ENCODE measurements at places on chromosomes 16 and 17.

GRCh38 chr17:39277110-39277509 is 51.4 kb upstream of the STAC2 start:
- DNase-seq, result no peak

DNA sequence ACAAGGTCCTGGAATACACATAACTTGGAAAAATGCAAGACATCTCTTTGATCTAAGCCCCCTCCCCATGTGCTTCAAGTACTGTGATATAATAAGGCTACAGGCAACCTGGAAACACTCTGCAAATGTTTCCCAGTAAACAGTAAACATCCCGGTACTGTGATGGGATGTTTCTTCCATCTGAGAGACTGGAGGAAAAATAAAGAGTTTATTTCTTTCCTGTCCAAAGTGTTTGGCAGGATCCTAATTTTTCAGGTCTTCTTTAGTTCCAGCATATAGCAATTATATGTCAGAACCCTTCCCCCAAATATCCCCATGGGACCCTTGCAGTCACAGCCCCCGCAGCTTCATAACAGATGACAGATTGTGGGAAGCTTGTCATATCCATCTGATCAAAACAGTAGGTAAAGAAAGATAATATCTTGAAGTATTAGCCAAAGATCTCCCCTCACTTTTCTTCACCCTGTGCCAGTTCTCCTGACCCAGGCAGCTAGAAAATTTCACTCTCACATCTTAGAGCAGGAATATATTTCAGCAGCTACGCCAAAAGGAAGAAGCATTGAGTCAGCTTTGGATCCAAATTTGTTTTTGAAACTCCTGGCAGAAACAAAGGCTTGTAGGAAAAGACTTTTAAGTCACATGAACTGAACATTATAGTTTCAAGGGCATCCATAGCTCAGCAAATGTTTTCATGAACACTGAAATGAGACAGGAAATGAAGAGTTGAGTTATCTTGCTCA is 141.3 kb downstream of the HS3ST3A1 start:
- no peak for DNase-seq

GRCh38 chr17:8417806-8418205 is 17.9 kb upstream of the NDEL1 start:
- DNase-seq, result no peak

DNA sequence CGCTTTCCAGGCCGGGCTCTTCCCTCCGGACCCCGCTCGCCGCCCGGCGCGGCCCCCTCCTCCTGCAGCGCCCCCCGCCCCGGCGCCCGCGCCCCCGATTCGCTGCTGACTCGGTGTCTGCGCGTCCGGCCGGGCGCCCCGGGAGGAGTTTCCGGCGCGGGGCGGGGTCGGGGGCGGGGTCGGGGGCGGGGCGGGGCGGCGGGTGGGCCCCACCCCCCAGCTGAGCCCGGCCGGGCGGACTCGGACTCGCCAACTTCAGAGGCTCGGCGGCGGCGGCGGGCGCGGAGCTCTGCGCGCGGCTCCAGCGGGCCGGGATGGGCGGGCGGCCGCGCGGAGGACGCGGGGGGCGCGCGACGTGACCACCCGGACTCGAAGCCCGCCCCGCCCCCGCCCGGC is at the start of gene METRNL:
Gene METRNL (plus strand): TSS at position 258 of the 396 bp plus-strand sequence. CDS start 207 bp downstream, outside the sequence.
- no peak for DNase-seq

- DNase-seq, result no peak
Measured at GRCh38 chr17:50428831-50429424, 2.9 kb downstream of the ACSF2 start.

DNA sequence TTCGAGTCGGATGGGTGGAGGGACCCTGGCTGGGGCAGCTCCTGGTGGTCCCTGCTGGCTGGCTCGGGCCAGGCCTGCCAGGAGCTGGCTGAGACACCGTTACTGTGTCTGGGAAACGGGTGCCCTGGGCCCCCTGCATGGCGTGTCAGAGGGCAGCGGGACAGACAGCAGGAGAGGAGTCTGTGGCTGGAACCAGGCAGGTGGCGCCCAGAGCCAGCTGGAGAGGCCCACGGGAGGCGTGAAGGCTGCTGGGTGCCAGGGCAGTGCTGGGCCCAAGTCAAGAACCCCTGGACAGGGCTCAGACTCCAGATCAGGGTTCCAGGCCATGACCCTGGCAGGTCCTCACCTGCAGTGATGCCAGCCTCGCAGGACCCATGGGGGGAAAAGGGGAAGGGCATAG is 16.6 kb downstream of the SOX8 start:
- no peak for DNase-seq

DNA sequence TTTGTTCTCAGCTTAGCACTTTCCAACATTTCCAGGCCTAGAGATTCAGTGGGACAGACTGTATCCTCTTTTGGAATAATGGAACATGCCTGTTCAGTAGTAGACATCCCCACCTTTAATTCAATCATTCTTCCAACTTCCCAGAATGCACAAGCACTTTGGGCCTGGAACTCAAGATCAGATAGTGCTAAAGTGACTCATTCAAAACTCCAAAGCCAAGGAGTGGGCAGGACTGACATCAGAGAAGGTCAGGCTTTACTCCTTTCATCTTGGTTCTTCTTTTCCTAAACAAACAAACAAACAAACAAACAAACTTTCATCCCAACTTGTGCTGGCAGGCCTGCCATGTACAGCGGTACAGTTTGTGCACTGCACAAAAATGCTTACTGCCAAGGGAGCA is 172.0 kb downstream of the AXIN2 start:
- no peak for DNase-seq

GRCh38 chr17:28953444-28954118 is 2.3 kb upstream of the PHF12 start:
- no peak for DNase-seq

- no peak for DNase-seq
Measured at GRCh38 chr16:85994492-85995490, 95.8 kb downstream of the IRF8 start.

DNA sequence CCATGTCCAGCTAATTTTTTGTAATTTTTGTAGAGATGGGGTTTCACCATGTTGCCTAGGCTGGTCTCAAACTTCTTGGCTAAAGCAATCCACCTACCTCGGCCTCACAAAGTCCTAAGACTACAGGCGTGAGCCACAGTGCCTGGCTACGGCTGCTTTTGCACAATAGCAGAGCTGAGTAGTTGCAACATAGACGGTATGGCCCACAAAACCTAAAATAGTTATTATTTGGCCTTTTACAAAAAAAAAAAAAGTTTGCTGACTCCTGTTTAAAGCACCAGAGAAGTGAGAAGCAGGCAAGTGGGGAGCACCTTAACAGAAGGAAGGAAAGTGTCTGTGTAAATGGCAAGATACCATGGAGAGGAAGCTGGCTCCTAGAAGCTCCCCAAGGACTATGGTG is 5.3 kb upstream of the HSF5 start:
- no peak for DNase-seq

- no peak for DNase-seq
Measured at GRCh38 chr17:41340934-41341861, 9.4 kb downstream of the KRT33A start.

- DNase-seq, result no peak
Measured at GRCh38 chr17:78438271-78438691, 59.8 kb downstream of the PGS1 start.

DNA sequence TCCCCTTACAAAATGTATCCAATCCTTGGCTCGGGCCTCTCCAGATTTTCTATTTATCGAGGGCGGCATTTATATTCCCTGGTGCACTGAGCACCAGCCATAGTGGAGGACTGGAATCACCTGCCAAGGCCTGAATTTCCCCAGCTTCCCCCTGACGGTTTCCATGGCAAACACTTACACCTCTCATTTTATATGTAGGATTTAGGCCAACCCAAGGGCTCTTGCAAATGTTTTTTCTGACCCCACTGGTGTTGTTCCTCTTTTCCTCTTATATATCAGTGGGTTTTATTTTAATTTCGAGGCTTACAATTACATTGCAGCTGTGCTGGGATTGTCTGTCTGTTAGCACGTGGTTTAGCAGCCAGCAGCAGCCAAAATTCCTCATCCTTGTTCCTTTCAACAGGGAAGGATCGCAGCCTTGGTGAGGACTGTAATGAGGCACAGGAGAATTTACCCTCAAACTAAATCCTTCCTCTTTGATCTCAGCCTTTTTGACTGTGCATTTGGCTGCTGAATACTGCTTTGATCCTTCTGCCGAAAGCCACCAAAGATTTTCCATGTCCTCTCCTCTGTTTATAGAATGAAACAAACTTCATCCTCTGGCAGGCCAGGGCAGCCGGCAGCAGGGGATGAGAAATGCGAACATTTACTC is 26.5 kb upstream of the CES5A start:
- DNase-seq, result no peak

DNA sequence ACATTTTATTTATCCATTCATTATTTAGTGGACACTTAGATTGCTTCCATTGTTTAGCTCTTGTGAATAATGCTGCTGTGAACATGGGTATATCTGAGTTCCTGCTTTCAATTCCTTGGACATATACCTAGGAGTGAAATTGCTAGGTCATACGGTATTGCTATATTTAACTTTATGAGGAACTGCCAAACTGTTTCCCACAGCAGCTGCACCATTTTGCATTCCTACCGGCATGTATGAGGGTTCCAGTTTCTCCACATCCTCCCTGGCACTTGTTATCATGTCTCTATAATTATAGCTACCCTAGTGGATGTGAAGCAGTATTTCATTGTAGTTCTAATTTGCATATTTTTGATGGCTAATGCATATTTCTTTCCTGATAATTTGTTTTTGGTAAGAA is 23.7 kb upstream of the DRG2 start:
- DNase-seq, result no peak

GRCh38 chr16:89623511-89624261 is 10.2 kb downstream of the DPEP1 start:
- no peak for DNase-seq

DNA sequence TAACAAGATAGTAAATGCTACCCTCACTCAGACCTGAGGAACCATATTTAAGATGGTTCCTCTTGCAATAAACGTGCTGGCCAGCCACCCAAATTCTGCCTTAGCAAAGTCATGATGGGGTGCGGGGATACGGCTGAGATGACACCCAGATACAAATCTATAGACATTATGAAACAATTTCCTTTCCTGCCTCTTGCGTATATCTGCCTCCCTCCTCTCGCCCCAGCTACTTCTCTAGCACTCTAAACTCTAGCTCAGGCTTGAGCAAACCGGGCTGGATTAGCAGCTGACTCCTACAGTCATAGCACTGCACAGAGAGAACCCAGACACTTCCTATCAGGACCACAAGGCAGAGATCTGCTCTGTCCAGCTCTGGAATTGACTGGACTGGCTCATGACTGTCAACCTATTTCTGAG is 22.3 kb downstream of the CD300LF start:
- DNase-seq, result no peak

- DNase-seq, result no peak
Measured at GRCh38 chr16:2824626-2825025, 5.5 kb upstream of the ZG16B start.

GRCh38 chr16:65059406-65059980 is 62.4 kb downstream of the CDH11 start:
- no peak for DNase-seq

DNA sequence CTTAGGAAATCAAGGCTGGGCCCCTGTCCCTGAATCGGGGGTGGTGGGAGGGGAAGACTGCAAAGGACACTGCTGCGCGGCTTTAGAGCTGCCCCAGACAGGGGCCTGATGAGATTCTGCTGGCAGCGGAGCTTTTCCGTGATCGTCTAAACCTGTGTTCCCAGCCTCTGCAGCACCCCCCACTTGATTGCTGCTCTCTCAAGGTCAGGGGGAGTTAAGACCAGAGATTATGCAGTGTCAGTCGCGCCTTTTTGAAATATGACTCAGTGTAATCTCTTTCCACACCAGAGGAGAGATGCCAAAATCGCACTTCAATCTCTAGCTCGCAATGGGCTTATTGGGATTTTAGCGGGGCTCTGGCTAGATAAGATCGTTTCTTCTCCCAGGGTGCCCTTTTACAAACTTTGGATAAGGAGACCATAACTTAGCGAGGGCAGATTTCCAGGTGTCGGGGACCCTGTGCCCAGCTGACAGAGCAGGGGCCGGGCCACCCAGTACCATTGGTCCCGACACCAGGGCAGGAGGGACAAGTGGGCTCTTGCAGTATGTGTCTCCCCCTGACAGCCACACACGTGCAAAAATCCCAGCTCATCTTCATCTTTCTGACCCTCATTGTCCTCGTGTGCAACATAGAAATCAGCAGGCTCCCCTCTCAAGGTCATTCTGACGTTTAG is 87.0 kb downstream of the IRX3 start:
- no peak for DNase-seq

DNA sequence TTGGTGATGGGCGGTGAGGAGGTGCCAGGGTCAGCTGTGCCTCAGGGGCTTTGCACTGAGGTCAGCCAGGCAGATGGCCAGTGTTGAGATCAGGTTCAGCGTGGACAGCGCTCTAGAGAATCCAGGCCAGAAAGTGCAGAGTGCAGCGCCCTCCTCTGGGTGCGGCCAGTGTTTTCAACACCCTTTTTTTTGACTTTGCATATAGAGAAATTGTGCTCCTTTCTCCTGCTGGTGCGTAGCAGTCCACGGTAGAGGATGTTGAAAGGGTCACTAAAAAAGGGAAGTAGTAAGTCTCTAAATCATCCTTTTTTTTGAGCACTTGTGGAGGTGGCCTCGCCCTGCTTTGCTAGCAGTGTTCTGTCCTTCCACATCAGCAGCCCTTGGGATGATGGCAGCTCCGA is 53.9 kb downstream of the BANP start:
- DNase-seq, result no peak

GRCh38 chr16:70437017-70437581 is 1.8 kb downstream of the ST3GAL2 start:
- DNase-seq, result no peak

DNA sequence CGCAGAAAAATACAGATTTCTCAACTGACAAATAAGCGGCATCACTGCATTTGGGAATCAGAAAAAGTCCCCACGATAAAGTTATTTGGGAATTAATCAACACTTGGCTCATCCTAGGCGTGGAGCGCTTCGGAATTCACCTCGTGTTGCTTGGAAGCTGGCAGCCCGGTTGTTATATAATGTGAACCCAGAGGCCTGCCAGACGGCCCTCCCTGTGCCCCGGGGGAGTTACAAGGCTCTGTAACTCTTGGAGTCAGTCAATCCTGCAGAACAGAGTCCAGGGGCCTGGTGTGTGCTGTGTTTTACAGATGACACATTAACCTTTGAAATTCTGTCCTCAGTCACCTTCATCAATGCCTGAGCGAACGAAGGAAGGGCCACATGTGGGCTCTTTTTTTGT is 111.1 kb downstream of the PITPNC1 start:
- no peak for DNase-seq

DNA sequence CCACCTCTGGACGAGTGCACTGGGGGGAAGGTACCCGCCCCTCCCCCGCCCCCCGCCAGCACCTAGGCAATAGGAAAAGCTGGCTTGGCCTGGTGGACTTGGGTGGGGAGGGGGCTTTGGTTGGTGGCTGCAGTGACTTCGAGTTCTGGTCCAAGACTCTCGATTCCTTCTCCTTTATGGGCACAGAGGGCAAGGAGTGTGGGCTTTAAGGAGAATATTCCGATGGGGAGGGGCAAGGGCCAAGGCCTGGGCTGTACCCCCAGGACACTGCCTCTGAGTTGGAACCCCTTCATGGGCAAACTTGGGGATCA is 409 bp downstream of the ACSF2 start:
- no peak for DNase-seq

- no peak for DNase-seq
Measured at GRCh38 chr17:21377705-21378396, 1.7 kb downstream of the KCNJ12 start.

GRCh38 chr17:36657763-36658490 is 56.5 kb downstream of the MRM1 start:
- DNase-seq, result no peak
